GM03348 (cell line): ENCODE measurements at places on chromosomes 7 and 10.

GRCh38 chr10:3784510-3785250 lies at the start of gene KLF6:
Gene KLF6 (minus strand): TSS chr10:3785209. CDS start chr10:3785014, 195 bp downstream.
- peak; percentile 59 for DNase-seq

DNA sequence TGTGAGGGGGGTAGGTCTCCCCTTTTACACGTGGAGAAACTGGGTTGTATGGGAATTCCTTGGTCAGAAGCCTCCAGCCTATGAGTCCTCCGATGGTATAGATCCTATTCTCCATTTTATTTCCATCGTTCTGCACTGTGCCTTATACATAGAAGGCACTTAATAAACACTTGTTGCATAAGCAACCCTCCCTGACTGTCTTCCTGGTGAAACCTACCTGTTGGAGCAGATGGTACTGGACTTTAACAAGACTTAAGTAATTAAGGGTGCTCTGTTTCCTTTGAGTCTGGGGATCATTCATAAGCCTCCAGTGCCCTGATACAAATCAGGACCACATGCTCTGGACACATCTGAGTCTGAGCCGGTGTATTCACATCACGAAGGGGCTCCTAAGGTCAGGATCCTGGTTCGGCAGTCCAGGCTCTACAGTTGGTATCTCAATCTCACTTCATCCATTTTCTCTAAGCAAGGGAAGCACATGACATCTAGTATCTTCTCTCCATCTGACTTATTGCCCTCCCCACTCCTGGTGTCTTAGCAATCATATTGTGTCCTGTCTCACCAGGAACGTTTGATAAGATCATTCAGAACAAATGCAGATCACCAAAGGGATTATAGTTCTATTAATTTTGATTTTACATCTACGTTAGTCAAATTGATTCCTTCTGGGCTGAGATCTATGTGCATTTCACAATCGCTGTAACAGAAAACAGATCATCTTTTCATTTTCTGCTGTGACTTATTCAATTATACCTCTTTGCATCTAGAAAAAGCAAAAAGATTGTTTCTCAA lies 22.8 kb upstream of the EZH2 start:
- DNase-seq: no peak

- DNase-seq: peak; percentile 65
Observed at GRCh38 chr7:55019691-55020465, 1.1 kb downstream of the EGFR start.

DNA sequence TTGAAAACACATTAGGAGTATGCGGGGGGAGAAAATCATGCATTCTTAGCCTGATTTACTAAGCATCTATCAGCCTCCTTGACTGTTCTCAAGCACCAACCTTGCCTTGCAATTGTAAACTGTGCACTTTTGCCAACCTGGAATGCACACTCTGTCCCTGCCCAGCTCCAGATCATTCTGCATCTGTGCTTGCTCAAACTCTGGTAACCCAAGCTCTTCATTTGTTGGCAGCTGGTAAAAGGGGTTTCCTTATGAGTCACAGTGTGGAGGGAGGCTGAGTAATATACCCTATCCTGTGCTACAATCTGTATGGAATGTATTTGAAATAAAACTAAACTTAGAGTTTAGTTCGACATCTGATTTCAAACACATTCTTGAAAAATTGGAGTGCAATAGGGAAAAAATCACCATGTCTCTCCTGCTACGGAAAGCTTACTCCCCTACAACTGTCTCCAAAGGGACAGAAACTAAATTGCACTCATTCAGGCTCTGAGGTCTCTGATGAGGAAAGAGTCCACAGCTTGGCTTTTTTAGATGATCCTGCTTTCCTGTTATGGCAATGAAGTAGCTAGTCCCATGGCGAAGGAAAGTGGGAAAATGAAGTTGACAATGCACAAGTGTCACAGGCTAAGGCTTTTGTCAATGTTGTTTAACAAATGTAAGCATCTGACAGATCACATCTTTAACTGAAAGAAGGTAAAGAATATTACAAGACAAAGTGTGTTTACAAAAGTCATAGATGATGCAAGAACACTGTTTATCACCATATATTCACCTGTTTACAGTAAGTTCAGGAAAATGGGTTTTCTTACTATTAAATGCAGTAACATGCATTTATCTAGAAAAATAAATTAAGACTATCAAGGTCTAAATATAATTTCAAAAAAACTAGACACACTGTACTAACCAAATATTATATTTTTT lies 61.9 kb downstream of the TES start:
- DNase-seq: peak; percentile 86

GRCh38 chr7:157760004-157760730 lies 423.4 kb downstream of the DNAJB6 start:
- no peak for DNase-seq

GRCh38 chr10:75600833-75601232 lies 169.4 kb downstream of the LRMDA start:
- DNase-seq: no peak

DNA sequence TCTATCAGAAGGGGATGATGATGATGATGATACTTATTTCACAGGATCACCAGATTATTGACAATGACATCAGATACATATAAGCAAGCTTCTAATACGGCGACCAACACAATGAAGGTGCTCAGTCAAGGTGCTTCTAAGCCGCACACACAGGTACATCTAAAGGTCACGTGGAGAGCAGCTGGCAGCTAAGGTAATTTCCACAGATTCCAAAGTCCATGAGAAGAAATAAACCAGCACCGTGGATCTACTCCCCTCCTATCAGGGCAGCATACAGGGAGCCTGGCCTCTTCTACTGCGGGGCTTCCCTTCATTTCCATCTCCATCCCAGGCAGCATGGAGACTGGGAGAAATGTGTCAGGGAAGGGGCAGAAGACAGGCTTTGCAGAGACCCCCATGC lies 37.5 kb downstream of the DENND11 start:
- DNase-seq: no peak

GRCh38 chr7:116859323-116859722 lies 3.1 kb upstream of the CAPZA2 start:
- peak; percentile 76 for DNase-seq

- no peak for DNase-seq
Observed at GRCh38 chr7:1557771-1558170, 1.8 kb upstream of the TMEM184A start.

GRCh38 chr10:112835944-112836451 lies 114.0 kb upstream of the TCF7L2 start:
- DNase-seq: no peak

GRCh38 chr10:124222318-124222987 lies 129.1 kb upstream of the CHST15 start:
- DNase-seq: no peak

GRCh38 chr10:30556189-30556588 lies 73.4 kb downstream of the LYZL2 start:
- DNase-seq: no peak

GRCh38 chr10:119422682-119423509 lies 119.6 kb downstream of the RGS10 start:
- DNase-seq: no peak
